ENCODE measurements at places on chromosomes 13 and 19.

DNA sequence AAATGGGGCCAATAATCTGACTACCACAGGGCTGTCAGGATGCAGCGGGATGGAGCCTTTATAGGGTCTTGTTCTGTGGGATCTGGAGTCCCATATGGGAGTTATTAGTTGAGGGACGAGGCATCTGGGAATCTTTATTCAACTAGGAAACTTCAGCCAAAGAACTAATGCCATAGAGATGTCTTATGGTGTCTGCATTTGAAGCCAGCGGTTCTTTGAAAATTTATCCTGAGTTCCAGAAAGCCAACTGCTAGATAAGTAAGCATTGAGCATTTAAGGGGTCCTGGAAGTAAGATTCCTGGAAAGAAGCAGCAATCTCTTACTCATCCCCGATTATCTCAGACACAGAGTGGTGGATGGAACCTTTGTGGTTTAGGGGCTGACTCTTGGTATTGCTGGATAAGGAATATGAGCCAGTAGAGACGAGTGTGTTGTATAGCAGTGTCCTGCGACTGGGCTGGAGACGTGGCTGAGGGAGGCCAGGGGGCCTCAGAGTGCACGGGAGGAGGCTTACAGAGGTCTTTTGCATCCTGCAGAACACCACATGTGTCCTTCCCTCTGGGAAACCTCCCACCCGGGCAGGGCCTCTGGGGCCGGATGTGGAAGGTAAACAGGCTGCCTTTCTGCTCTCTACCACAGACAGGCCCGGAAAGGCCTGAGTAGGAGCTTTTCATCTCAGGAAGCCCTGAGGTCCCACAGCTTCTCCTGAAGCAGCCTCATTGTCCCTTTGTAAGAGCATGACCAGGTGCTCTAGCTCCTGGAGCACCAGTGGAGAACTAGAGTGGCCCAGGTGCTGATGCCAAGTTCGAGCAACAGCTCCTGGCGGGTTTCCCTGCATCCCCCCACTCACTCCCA lies 28.8 kb downstream of the ACTN4 start:
- DNase-seq: peak; percentile 27

- DNase-seq: no peak
These were observed 5.7 kb downstream of the MCF2L start for GRCh38 chr13:112974671-112975070.

- DNase-seq: no peak
These were observed 194.3 kb downstream of the DLEU7 start for GRCh38 chr13:50649211-50649610.

- no peak for DNase-seq
These were observed 1488.1 kb upstream of the PRR20A start for GRCh38 chr13:55652657-55653056.

DNA sequence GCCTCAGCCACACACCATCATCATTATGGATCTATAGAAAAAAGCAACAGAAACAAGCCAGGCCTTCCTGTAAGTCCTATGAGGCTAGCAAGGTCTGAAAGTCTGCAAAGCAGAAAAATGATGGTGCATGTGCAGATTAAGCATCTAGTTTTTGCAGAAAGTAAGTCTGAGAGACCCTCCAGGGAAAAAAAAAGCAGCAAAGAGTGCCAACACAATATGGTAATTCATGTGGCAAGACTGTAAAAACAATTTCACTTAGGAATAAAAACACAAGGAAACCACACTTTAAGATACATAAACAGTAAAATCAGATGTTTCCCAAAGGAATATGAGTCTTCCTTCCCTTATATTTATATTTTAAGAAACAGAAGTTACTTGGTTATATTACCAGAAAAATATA lies 112.3 kb upstream of the FBXL3 start:
- no peak for DNase-seq

- DNase-seq: no peak
These were observed 228.9 kb upstream of the IRS2 start for GRCh38 chr13:110015253-110015652.

- DNase-seq: no peak
These were observed 1.4 kb upstream of the FZR1 start for GRCh38 chr19:3504735-3505134.

- no peak for DNase-seq
These were observed 45.6 kb upstream of the WDFY2 start for GRCh38 chr13:51538591-51539179.

GRCh38 chr19:13748169-13748828 lies 16.0 kb upstream of the MRI1 start:
- DNase-seq: peak; percentile 23

DNA sequence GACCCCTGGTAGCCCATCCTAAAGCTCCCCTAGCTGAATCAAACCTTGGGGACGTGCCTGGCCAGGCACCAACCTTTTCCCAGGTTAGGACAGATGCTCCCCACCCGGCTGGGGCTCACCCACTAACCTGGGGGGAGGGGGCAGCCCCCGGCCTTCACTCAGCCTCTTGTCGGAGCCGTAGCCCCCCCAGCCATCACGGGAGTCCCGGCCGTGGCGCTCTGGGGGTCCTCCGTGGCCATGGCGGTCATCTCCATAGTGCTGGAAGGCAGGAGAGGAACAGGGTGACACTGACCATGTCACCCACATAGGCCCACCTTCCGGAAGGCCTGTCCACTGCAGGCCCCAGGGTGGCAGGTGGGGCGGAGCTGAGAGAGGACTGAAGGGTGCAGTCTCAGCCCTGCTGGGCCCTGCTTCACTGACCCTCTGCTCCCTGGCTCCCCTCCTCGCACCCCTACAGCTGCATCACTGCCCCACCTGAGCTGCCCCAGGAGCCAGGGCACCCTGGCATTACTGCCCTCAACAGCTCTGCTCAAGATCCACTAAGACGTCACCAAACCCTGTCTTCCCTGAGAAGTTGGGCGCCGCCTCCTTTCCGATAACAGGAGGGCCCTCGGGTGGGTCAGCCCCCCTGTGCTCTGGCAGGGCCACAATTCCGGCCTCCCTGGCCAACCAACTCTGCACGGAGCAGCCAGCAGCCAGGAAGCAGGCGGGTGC lies 22.6 kb upstream of the TINCR start:
- DNase-seq: no peak

GRCh38 chr13:22789027-22789593 lies 391.7 kb upstream of the SGCG start:
- no peak for DNase-seq

- DNase-seq: no peak
These were observed 101.7 kb upstream of the MCF2L start for GRCh38 chr13:112867301-112867711.

DNA sequence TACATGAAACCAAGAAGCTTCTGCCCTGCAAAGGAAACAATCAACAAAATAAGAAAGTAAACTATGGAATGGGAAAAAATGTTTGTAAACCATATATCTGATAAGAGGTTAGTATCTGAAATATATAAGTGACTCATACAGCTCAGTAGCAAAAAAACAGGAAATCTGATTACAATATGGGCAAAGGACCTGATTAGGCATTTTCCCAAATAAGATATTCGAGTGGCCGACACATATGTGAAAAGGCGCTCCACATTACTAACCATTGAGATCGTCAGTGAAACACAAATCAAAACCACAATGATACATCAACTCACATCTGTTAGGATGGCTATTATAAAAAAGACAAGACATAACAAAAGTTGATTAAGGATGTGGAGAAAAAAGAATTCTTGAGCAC lies 2818.6 kb upstream of the PCDH20 start:
- peak; percentile 23 for DNase-seq

Measured in GM03348 (cell line).